ENCODE measurements at places on chromosomes 3 and 15.

GRCh38 chr15:66775127-66776105 is 73.4 kb downstream of the SMAD6 start:
- no peak for DNase-seq

GRCh38 chr3:134404366-134404885 is 30.2 kb upstream of the AMOTL2 start:
- no peak for DNase-seq

DNA sequence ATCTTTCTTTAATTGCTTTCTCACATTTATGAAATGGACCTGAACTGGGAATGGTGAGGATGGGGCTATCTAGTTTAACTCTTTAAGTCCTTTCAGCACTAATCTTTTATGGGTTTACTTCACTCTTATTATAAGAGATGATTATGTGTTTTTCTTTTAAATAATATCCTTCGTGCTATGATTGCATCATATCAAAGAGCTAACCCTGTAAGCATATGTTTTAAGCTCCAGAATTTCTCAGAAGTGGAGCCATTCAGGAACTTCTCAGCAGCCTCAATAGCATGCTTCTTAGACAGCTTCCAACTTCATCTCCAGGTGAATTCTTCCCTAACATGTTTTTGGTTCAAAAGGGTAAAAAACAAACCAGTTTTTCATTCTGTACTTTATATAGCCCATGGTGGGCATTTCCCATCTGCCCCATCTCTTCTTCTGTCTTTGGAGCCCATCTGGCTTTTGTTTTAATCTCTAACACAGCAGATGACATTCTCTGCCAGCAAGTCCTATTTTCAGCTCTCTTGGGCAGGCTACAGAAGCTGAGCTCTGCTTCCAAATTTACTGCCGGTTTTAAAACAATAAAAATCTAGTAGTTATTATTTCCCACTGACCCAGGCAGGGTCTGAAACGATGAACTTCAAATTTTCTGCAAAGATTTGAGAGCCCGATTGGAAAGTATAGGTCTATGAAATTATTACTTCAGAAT is 26.8 kb upstream of the IL1RAP start:
- DNase-seq, result no peak

GRCh38 chr3:139198929-139199328 is 144.9 kb upstream of the MRPS22 start:
- no peak for DNase-seq

GRCh38 chr3:144497452-144497851 is 525.8 kb downstream of the DIPK2A start:
- no peak for DNase-seq

DNA sequence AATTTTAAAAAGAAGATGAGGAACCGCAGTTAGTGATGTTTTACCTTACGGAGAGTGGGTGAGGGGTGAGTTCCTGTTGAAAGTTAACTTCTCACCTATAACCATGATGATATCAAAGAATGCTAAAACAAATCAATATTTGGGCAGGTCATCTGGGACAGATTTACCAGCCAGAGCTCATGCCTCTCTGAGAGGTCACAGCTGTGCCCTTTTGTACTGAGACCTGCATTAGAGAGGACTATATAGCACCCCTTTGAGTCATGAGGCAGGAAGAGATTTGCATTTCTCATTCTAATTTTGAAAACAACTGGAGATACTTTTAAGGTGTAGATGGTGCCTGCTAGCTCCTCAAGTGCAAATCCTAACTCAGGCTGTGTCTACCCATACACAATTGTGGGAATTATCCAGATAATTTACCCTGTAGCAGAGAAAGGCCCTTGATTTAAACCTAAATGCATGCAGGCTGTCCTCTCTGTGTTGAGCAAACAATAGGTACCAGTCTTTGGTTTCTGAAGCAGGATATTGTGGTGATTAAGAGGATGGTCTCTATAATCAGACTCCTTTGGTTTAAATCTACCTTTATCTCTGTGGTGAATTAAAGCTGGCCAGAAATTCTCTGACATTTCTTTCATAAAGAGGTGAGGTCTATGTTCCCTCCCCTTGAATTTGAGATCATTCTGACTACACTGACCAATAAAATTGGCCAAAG is 5.8 kb upstream of the TM4SF4 start:
- DNase-seq, result no peak

DNA sequence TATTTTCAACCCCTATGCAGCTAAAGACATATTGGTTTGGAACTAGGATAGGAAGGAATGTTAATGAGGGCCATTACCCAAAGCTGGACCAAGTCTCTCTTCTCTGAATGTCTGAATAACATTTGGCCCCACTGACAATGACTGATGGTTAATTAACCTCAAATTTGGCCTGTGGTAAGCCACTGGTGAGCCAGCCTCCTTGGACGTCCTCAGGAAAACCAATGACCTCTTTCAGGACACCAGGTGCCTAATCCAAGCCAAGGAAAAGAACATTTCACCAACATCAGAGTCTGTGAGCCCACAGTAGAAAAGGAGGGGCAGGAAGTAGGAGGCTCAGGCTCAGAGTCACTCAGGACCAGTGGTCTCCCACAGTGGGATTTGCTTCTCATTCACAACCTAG is 56.4 kb upstream of the ETV5 start:
- no peak for DNase-seq

DNA sequence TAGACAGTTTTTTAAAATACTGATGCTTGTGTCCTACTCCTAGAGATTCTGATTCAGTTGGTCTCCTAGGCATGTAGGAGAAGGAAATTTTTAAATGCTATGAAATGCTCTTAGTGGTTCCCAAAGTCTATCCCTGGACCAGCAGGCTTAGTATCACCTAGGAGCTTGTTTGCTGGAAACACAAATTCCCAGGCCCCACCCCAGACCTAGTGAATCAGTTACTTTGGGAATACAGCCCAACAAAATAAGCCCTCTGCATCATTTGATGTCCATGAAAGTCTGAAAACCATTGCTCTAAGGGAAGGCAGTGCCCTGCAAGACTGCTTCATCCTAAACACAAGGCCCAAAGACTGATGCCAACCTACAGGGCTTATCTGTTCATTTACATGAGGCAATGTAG is 36.3 kb downstream of the CCNL1 start:
- DNase-seq, result no peak

DNA sequence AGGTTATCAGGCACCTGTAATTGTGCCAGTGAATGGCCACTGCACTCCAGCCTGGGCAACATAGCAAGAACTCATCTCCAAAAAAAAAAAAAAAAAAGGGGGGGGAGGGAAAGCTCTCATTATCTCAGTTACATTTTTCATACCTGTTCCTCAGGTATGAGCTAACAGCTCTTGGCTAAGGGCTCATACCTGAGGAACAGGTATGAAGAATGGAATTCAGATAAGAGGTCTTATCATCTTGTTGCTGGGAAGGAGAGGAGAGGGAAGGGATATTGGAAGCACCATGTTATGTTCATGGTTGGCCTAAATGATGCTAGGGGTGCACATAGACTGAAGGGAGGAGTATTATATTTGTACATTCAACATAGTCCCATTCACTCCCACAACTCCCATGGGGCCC is 2.6 kb downstream of the SLC15A2 start:
- DNase-seq, result no peak

- no peak for DNase-seq
These were observed 466 bp upstream of the HCN4 start for GRCh38 chr15:73369154-73369694.

DNA sequence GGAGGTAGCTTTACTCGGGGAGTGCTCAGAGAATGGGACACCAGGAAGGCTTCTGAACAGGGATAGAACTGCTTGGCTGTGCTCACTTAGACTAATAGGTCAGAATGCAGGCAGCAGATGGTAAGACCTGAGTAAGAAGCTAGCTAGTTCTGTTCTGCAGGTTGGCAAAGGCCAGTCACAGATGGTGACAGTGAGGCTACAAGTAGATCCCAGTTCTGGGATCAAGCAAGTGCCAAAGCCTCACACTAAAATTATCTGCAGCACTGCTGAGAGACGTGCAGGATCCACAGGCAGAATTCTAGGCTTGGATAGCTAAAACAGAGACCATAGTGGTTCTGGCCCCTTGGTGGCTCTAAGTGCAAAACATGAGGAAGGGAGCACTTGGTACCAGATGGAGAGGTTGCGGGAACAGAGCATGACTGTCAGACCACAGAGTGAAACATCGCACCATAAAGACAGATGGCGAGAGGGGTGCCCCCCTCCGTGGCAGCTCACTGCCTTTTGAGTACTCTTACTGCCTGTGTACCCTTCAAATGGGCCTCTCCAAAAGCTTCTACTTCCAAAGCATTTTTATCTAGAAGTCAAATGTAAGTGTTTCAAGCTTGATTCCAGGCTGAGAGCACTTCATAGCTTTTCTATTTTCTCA is 3.6 kb upstream of the GLCE start:
- DNase-seq, result no peak

- no peak for DNase-seq
These were observed 775 bp downstream of the ARNT2 start for GRCh38 chr15:80404761-80405553.

DNA sequence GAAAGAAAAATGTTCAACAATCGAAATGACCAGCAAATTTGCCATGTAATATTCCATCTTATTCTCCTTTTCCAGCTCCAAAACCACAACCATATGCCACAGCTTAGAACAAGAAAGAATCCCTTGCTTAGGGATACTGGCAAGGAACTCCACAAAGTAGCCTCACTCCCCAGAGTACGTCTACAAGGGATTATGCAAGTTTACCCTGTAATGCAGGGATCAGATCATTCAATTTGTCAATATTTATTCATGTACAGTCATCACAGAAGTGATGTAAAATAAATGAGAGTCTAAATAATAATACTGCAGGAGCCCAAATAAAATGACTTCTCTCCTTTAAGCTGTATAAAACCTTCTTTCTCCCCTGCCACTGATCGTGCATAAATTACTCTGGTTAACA is 23.5 kb upstream of the MYO1E start:
- no peak for DNase-seq

GRCh38 chr3:53780806-53781205 is 65.4 kb downstream of the CHDH start:
- DNase-seq, result no peak

GRCh38 chr3:114308830-114309229 is 15.0 kb downstream of the TIGIT start:
- DNase-seq, result no peak

DNA sequence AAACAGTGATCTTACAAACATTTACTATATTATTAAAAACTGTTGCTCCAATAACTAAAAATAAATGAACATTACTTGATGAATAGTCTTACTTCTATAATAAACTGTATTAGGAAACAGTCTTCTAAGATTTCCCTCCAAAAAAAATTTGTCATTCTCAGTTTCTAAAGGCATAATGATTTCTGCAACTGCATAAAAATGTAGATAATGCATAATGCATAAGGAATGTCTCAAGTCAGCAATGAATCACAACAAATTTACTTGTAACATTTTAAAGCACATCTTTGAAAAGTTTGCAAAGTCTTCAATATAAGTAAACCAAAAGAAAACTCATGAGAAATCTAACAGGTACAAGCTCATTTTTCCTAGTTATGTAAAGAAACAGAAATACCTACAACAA is 113.5 kb downstream of the VPS13C start:
- no peak for DNase-seq

DNA sequence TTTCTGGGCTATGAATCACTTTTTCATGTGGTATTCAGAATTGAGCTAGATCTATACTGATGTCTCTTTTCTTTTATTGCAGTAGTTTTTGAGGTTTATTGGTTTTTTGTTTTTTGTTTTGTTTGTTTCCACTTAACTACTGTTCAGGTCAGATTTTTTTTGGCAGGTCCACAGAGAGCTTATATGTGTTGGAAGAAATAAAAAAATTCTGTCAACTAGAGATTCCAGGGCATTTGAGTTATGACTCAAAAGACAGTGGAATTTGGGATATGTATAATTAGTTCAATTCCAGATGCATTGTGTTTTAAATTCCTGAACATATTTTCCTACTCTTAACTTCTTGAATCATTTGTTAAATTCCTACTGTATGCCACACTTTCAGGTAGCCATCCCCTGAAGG is 727.2 kb downstream of the SI start:
- DNase-seq, result no peak

DNA sequence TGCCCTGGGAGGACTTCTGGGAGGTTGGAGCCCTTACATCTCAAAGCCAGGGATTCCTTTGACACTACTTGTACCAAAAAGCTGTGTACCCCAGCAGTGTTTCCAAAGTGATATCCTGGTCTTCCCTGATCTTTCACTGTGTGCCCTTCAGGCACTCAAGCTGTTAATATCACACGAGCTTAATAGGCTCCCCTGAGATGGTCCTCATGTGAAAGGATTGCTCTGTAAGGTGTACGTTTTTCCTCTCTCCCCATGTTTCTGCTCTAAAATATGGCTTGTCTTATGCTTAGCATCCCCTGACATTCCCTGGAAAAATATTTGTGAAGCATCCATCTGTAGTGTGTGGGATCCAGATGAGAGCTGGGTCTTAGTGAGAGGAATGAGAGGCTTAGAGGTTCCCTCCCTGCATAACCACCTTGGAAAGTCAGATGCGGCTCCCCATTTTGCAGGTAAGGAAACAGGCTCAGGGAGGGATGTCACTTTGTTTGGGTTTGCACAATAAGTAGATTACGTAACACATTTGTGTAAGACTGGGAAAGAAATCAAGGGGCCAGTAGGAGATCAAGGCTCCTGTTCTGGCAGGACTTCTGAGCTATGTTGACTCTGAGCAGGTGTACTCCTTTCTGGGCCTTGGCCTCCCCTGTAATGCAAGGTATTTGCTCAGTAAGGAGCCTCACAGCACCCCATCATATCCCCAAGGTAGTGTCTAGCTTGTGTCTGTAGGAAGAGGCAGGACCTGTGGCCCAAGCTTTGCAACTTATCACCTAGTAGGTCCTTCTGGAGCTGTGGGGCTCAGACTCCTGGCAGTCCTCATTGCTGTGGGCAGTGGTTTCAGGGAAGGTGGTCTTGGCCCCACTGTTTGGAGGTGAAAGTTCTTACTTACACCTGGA is 667 bp upstream of the ACOX2 start:
- no peak for DNase-seq

DNA sequence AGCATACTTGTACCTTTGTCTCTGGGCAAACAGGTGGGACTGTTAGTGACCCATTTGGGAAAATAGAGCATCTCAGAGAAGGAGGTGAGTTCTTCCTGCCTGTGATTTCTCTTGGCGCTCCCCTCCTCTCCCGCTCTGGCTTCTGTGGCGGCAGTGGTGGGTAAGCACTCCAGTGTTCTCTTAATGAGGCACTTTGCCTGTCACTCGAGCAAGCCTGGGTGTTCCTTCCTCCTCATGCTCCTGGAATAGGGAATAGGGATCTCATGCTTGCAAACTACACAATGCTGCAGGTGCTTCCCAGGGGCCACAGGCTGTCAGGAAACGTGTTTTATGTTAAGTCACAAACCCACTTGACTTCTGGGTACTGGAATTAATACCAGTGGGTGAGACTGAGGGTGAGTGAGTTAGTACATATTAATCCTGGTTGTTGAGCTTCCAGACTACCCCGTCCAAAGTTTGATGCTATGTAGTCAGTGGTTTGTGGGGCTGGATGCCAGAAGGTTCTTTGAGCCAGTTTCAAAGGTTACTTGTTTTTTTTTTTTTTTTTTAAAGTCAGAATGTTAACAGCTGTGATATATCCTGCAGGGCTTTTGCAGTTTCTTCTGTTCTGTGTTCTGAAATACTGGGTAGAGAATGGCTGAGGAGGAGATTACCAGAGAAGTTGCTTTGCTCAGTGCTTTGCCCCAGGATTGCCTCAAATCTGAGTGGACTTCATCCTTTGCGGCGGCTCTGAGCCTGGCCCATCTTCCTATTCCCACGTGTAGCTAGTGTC is 30.5 kb downstream of the EDEM1 start:
- no peak for DNase-seq

- DNase-seq, result no peak
These were observed 3.8 kb upstream of the BRPF1 start for GRCh38 chr3:9727743-9728142.

- DNase-seq, result no peak
These were observed 235.7 kb downstream of the GREM1 start for GRCh38 chr15:32953533-32953910.

- no peak for DNase-seq
These were observed 36.8 kb upstream of the KIF23 start for GRCh38 chr15:69377216-69377970.

Measured in NCI-H2107 (cell line).